ENCODE measurements at places on chromosomes 1 and 21.

DNA sequence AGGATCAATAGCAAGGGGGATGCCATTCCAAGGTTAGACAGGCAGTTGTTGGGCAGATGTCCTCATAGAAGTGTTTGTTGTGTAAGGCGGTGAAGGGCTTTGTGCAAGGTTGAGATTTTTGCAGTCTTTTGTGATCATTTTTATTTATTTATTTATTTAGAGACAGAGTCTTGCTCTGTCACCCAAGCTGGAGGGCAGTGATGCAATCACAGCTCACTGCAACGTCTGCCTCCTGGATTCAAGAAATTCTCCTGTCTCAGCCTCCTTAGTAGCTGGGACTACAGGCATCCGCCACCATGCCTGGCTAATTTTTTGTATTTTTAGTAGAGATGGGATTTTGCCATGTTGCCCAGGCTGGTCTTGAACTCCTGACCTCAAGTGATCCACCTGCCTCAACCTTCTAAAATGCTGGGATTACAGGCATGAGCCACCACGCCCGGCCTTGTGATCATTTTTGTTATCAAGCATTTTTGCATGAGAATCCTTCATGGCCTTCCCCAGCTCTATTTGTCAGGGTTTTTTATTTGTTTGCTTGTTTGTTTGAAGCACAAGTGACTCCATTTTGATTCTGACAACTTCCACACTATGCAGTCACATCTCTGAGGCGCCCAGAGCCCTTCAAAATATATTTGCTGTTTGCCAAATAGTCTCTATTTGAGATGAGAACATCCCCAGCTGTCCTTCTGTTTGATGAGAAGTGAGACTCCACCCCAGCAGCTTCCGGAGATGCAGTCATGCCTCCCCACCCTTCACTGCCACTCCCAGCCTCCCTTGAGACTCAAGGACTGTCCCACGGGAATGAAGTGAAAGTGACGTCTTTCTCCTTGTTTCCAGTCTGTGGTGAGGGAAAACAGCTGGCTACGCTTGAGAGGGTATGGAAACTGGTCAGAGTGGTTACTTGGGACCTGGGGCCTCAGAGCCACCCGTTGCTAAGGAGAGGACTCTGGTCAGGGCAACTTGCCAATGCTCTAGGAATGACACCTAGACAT, 38.0 kb downstream of the TMEM50B start:
- DNase-seq, result peak; percentile 95

GRCh38 chr1:85577419-85578320, 2.9 kb upstream of the CCN1 start:
- peak; percentile 66 for DNase-seq

DNA sequence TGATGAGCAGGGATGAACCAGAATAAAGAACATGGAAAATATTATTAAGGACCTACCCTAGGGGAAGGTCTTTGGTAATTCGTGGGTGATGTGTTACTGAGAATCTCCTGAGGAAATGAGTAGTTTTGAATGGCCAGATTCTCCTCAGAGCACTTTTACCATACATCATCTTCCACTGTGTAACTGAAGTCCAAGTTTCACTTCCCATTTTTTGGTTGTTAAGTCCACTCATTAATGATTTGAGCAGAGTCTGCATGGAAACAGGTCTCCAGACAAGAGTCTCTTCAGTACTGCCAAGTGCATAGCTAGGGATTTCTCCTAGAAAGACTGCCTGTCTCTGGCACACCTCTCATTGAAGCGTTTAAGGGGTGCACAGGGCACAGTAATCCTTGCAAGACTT, 48.7 kb upstream of the PCP4 start:
- DNase-seq, result no peak

- no peak for DNase-seq
Measured at GRCh38 chr1:247812637-247813036, 11.3 kb downstream of the OR14A16 start.

- no peak for DNase-seq
Measured at GRCh38 chr1:26922901-26923300, 1.4 kb downstream of the NUDC start.

DNA sequence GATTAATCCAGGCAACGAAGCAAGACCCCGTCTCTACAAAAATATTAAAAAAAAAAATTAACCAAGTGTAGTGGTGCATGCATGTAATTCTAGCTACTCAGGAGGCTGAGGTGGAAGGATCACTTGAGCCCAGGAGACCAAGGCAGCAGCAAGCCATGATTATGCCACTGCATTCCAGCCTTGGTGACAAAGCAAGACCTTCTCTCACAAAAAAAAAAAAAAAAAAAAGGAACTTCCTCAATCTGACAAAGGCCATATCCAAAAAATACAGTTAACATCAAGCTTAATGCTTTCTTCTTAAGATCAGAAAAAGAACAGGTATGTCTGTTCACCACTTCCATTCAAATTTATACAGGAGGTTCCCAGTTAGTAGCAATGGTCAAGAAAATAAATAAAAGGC, 54.4 kb downstream of the EVI5 start:
- no peak for DNase-seq
